ENCODE measurements at places on chromosomes 4 and X. TPM values are rescaled to one million over a fixed set of nuclear protein-coding genes. Genes with fewer than 3 reads are reported as not detected.

- no peak overlapping the region for H3K27ac ChIP-seq
- no peaks in the 10 kb centered on the region for H3K4me1 ChIP-seq
- H3K27me3 ChIP-seq = 0 out of 2 replicates have a peak, but pooled peaks cover 2% of the 10 kb centered on the region
Measured at GRCh38 chr4:164396439-164396838, 357.5 kb upstream of the SMIM31 start.

GRCh38 chr4:63814171-63814964, 594.9 kb downstream of the TECRL start:
- no peaks in the 10 kb centered on the region for H3K36me3 ChIP-seq
- H3K27ac ChIP-seq = no peak overlapping the region
- DNase-seq = no peak
- H3K27me3 ChIP-seq = no peaks in the 10 kb centered on the region
- H3K4me3 ChIP-seq = no peak overlapping the region

DNA sequence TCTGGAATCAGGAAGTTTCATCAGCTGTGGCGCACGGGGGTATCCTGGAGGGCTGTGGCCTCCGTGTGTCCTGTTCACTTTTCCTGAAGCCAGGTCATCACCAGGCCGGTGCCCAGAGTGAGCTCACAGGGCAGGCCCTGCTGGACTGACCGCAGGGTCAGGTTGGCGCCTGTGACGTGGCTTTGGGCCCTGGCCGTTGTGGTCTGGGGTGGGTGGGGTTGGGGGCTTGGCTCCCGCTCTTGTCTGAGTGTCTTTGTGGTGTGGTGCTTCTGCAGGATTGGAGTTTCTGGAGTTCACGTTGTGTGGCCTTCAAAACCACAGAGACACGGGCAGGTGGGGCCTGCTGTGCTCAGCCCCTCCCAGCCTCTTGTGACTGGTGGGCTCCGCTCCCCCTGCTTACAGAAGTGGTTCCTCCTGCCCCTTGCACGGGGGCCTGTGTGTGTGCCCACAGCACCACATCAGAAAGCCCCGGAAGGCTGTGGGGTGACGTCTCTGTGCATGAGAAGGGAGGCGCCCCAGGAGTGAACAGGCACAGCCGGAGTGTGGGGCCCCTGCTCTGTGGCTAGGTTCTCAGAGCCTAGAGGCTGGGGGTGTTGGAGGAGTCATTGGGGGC, 9.5 kb downstream of the RGS12 start:
- H3K27me3 ChIP-seq = no peaks in the 10 kb centered on the region
- H3K4me3 ChIP-seq = no peak overlapping the region
- no peaks in the 10 kb centered on the region for H3K36me3 ChIP-seq
- DNase-seq = peak; percentile 68
- peaks cover 44% of the 10 kb centered on the region for H3K4me1 ChIP-seq

CLTRN gene
- not detected for total RNA-seq

DNA sequence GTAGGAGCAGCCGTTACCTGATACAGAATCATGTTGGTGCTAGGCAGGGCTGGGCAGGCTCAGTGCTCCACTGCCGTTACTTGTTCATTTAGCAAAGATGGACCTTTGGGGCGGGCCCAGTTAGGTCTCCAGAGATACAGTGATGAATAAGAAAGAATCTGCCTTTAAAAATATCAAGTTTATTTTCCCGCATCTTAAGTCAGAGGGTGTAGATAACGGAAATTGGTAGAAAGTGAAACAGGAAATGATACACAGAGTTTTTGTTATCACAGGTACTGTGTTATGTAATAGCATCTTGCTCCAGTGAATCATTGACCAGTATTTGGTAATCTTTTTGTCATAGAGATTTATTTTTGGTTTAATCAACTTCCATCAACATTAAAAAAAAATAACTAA, 5.5 kb downstream of the TMEM131L start:
- no peak overlapping the region for H3K27ac ChIP-seq
- H3K36me3 ChIP-seq = no peaks in the 10 kb centered on the region

DNA sequence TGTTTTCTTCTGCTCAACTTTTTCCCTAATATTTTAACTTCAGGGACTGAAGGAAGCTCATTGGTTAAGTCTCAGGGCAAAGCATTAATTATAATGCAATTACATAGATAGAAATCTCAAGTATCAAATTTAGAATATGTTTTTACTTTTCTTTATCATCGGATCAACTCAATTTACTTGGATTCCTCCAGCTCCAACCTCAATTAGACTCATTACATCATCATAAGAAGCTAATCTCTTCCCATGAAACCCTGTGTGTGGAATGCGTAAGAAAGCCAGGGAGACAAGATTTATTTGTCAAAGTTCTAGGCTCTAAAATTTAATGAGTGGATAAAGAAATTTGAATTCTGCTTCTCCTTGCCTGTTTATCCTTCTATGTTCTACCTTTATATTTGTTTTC, 918.4 kb downstream of the ADGRL3 start:
- no peak for DNase-seq
- H3K27ac ChIP-seq = no peak overlapping the region
- no peak overlapping the region for H3K4me3 ChIP-seq
- no peaks in the 10 kb centered on the region for H3K27me3 ChIP-seq
- no peaks in the 10 kb centered on the region for H3K36me3 ChIP-seq

- no peaks in the 10 kb centered on the region for H3K4me1 ChIP-seq
- no peak overlapping the region for H3K27ac ChIP-seq
- no peak overlapping the region for H3K4me3 ChIP-seq
- H3K36me3 ChIP-seq = no peaks in the 10 kb centered on the region
- DNase-seq = no peak
- no peaks in the 10 kb centered on the region for H3K27me3 ChIP-seq
Measured at GRCh38 chr4:10960389-10960788, 275.8 kb upstream of the CLNK start.

- no peak overlapping the region for H3K4me3 ChIP-seq
- no peak overlapping the region for H3K27ac ChIP-seq
- no peak for DNase-seq
- peaks cover 14% of the 10 kb centered on the region for H3K36me3 ChIP-seq
Measured at GRCh38 chrX:10477525-10477924, 142.9 kb downstream of the MID1 start.

GRCh38 chr4:141307241-141307689, 86.6 kb downstream of the ZNF330 start:
- DNase-seq = peak; percentile 50
- H3K4me3 ChIP-seq = no peak overlapping the region
- H3K4me1 ChIP-seq = no peaks in the 10 kb centered on the region
- H3K27me3 ChIP-seq = no peaks in the 10 kb centered on the region
- H3K36me3 ChIP-seq = no peaks in the 10 kb centered on the region
- no peak overlapping the region for H3K27ac ChIP-seq

DNA sequence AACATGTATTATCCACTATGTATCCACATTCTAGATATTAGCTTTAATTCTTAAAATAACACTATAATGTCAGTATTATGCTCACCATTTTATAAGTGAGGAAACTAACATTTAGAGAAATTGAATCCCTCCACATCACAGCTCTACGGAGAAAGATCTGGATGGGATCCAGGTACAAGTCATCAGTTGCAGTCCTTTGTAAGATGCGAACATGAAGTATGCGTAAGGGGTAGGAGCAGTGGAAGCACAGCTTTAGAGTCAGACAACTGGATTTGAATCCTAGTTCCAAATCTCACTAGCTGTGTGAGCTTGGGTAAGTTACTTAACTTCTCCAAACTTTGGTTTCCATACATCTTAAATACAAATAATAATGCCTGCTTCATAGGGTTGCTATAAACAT, 162.5 kb downstream of the ATP10D start:
- H3K4me3 ChIP-seq = no peak overlapping the region
- no peak for DNase-seq
- no peaks in the 10 kb centered on the region for H3K4me1 ChIP-seq
- H3K27me3 ChIP-seq = no peaks in the 10 kb centered on the region

GRCh38 chrX:47607091-47607490, 12.6 kb downstream of the SYN1 start:
- H3K27me3 ChIP-seq = no peaks in the 10 kb centered on the region
- no peaks in the 10 kb centered on the region for H3K36me3 ChIP-seq
- H3K4me3 ChIP-seq = no peak overlapping the region
- no peaks in the 10 kb centered on the region for H3K4me1 ChIP-seq

DNA sequence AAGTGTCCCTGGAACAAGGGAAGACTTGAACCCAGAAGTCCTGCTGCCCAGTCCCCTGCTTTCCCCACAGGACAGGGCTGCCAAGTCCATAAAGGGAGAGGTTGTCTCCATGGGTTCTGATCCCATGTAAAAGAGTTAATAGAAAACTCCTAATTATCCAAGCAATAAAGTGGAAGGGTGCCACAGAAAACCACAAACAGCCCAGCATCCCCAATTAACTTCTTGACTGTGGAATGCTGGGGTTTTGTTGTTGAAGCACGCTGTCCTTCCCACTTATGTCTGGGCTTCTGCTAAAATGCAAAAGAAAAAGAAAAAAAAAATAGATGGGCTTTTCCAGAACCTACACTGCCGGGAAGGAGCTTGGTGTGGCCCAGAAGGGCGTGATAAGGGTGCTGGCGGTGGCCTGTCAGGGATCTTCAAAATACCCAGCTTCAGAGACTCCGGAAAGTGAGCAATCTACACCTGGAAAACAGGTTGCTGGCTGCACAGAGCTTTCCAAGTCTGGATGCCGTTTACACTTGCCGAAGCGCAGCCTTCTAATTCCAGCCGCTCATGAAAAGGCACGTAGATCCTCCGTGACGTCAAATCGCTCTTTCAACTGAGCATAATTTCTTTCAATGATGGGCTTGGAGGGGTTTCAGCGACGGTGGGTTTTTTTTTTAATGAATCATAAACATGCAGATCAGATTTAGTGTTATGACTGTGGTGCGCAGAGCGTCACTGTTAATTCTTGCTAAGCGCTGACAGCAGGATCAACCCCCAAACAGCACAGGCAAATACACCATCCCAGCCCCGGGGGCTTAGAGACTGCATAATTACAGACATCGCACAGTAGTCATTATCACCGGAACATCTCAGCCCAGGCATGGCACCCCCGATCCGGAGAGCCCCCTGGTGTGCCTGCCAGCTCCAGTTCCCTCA, 197.6 kb downstream of the BCOR start:
- H3K27ac ChIP-seq = no peak overlapping the region
- H3K27me3 ChIP-seq = no peaks in the 10 kb centered on the region
- DNase-seq = no peak
- H3K4me1 ChIP-seq = peaks cover 64% of the 10 kb centered on the region
- H3K4me3 ChIP-seq = no peak overlapping the region
- no peaks in the 10 kb centered on the region for H3K36me3 ChIP-seq

DNA sequence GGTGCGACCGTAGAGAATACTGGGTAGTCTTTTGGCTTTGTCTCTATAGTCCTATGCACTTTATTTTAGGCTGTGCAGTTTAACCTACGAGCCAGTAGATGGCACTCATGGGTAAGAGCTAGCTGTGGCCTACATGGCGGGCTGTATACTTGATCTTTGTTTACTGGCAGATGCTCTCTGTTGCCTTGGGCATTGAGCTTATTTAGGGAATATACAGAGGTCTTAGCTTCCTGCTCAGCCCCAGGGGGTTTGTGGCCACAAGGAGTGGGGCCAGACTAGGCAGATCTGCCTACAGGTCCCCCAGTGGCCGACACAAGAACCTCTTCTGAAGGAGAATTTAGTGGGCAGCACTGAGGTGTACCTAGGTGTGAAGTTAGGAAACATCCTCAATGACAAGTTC, 227.6 kb upstream of the HDX start:
- DNase-seq = peak; percentile 0
- H3K27me3 ChIP-seq = no peaks in the 10 kb centered on the region
- H3K4me3 ChIP-seq = no peak overlapping the region
- no peak overlapping the region for H3K27ac ChIP-seq
- no peaks in the 10 kb centered on the region for H3K36me3 ChIP-seq

DNA sequence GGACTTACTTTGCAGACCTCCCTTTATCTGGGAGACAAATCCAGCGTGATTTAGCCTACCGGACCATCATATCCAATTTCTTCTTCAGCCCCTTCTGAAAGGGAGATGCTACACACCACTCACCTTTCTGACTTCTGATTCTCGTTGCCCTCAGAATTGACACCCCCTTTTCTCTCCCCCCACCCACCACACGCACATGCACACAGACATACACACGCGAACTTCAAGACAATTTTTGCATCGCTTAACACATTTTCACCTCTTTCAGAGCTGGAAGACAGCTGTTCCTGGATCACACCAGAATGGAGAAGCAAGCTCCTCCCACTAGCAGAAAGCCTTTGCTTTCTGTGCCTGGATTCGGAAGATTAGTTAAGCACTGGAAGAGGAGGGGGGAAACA, 1.0 kb upstream of the SNCA start:
- H3K27ac ChIP-seq = no peak overlapping the region
- no peaks in the 10 kb centered on the region for H3K36me3 ChIP-seq

FRMPD4 gene
- 0.03 TPM for total RNA-seq

DNA sequence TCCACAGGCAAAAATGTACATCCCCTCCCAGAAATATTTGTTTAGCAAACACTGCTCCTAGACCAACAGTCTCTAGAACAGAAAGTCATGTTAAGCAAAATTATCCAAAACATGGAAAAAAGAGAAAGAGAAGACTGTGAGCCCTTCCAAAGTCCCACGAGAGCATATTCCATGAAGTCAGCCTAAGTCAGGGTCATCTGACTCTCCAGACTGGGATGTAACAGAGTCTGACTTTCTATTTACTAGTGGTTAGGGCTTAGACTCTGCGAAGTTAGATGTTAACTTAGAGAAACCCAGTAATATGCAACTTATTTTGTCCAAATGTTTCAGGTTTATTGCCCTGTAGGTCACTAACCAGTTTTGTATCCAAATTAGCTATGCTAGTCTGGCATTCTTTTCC, 102.3 kb downstream of the MID1 start:
- no peaks in the 10 kb centered on the region for H3K4me1 ChIP-seq
- no peak overlapping the region for H3K27ac ChIP-seq
- H3K27me3 ChIP-seq = no peaks in the 10 kb centered on the region
- H3K4me3 ChIP-seq = no peak overlapping the region
- DNase-seq = no peak

DNA sequence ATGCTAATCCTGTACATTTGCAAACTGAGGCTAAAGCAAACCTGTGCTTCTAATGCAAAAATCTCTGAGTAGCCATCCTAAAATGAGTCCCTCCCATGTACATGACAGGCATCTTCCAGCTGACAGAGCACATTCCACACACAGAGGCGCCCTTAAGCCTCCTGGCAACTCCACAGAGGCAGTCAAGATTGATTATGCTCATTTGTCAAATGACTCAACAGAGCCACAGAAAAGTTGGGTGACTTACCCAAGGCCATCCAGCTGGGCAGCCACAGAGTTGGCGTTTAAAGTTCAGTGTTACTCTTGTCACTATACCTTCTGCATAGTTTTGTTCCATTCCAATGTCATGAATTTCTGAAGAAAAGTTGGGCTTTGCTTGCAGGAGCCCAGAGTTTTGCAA, 394.6 kb upstream of the FGF13 start:
- H3K4me3 ChIP-seq = no peak overlapping the region
- no peak for DNase-seq
- H3K27me3 ChIP-seq = no peaks in the 10 kb centered on the region
- no peaks in the 10 kb centered on the region for H3K36me3 ChIP-seq

HTN3 gene
- total RNA-seq = not detected

GRCh38 chr4:30716681-30717207, 3.4 kb upstream of the PCDH7 start:
- H3K36me3 ChIP-seq = no peaks in the 10 kb centered on the region
- no peaks in the 10 kb centered on the region for H3K4me1 ChIP-seq
- H3K27ac ChIP-seq = no peak overlapping the region
- peaks cover 22% of the 10 kb centered on the region for H3K27me3 ChIP-seq

CC2D2A gene
- 3.9 TPM for total RNA-seq

- peak overlapping the region; percentile 68 for H3K4me3 ChIP-seq
- no peak for DNase-seq
- H3K36me3 ChIP-seq = 0 out of 2 replicates have a peak, but pooled peaks cover 3% of the 10 kb centered on the region
- no peaks in the 10 kb centered on the region for H3K27me3 ChIP-seq
- peak overlapping the region; percentile 92 for H3K27ac ChIP-seq
Measured at GRCh38 chr4:98260047-98260578, 1.1 kb upstream of the RAP1GDS1 start.

- H3K4me1 ChIP-seq = no peaks in the 10 kb centered on the region
- no peak for DNase-seq
- no peak overlapping the region for H3K4me3 ChIP-seq
Measured at GRCh38 chr4:35900286-35901243, 343.7 kb downstream of the ARAP2 start.

ADGRG4 gene
- not detected for total RNA-seq

IL2 gene
- not detected for total RNA-seq

NLRP2B gene
- not detected for total RNA-seq

DUSP21 gene
- total RNA-seq = not detected

Data from SJSA1 (cell line).